ENCODE measurements at places on chromosomes 1 and 21.

GRCh38 chr1:55481634-55482033 is 266.5 kb upstream of the USP24 start:
- DNase-seq, result no peak

DNA sequence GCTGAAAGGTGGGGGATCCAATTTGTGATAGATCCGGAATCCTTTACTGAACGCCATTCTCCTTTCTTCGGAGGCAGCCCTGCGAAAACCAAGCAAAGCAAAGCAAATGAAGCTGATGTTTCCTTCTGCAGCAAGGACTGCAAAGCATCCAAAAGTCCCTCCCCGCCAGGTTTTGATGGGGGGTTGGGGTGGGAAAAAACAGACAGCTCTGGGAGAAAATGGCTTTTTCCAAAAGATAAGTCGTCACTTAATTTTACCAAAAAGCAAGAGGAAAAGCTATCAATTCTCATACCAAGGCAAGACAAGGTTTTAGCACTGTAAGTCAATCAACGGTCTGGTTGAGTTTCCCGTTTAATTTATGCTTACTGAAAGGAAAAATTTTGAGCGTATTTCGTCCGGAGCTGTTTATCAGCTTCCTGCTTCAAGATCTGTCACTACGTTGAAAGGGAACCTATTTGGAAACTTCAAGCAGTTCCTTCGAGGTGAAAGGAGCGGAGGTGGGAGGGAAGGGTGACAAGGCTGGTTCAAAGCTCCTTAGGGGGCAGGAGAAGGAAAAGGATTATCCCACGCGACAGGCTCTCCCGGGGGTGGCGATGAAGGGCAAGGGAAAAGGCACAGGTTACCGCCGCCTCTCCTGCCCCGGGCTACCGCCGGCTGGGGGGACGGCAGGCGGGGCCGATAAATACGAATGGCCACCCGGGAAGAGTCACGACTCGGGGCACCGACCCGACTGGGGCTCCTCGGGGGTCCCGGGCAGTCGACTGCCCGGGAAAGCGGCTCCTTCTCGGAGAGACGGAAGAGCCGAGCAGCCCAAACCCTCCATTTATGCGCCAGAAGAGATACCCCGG is 750 bp downstream of the SYNJ1 start:
- no peak for DNase-seq

DNA sequence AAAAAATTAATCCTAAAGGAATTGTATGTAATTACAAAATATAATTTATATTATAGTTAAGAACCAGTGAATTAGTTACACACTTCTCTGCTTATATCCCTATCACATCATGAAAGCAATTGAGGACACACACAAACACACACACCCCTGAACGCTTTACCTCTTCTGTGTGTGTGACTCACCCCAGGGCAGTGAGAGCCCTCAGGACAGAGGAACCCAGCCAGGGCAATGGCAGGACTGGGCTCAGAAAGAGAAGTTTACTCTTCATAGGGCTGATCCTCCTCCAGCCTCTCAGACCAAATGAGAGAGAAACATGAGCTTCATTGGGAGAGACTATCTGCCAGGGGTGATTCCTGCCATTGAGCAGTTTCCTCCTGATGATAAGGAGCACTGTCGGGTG is 38.1 kb downstream of the SLC44A3 start:
- DNase-seq, result no peak

GRCh38 chr1:2411801-2412394 is 466 bp downstream of the PEX10 start:
- DNase-seq, result no peak

GRCh38 chr1:19780267-19780877 is 19.3 kb downstream of the TMCO4 start:
- no peak for DNase-seq

- no peak for DNase-seq
Measured at GRCh38 chr1:214584805-214585766, 17.9 kb upstream of the CENPF start.

GRCh38 chr1:174726167-174726879 is 273.4 kb upstream of the CACYBP start:
- DNase-seq, result no peak

DNA sequence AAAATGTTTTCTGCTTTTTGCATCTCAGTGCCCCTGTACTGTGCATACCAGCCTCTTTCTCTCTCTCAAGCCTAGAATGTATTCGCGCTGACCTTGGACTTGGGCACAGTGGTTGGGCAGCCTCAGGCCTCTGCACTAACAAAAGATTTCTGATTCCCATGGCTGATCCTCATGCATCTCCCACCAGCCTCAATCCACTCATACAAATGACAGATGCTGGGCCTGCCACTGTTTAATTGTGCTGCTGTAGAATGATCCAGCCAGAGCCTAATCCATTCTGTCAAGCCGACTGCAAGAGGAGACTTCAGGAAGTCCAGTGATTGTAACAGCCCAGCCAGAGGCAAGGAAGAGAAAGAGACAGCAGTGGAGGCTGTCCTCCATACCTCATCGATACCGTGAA is 180.8 kb downstream of the ASTN1 start:
- DNase-seq, result no peak

DNA sequence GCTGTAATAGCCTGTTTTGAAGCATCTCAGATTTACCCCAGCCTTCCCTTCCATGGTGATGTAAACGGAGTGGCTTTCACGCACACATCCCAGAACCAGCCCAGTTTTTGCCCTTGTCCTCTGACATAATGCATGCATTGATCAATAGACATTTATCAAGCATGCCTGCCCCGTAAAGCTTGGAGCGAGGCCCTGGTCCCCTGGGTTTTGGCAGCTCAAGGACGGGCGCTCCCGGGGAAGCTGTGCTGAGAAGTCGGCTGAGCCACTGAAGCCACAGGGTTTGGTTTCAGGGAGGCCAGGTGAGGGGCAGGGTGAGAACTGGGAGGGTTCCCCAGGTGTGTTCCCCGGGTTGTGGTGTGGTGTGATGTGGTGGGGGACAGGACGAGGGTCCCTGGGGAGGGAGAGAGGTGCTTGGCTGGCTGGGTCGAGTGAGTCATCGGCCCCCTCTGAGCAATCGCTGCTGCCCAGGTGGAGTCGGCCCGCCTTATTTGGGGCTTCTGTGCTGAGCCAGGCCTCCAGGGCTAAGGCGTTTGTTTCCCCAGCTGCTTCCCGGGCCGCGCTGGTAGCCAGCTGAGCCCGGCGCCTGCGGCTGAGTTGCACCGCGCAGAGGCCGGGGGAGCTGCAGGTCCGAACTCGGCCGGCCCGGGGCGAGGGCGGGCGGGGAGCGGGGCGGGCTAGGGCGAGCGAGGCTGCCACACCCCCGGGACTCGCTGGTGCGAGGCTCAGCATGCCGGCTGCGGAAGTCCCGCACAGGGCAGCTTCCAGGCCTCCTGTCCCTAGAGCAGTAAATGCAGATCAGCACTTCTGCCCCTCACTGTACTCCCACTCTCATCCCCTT is 23.6 kb downstream of the ATP2B4 start:
- peak; percentile 49 for DNase-seq

DNA sequence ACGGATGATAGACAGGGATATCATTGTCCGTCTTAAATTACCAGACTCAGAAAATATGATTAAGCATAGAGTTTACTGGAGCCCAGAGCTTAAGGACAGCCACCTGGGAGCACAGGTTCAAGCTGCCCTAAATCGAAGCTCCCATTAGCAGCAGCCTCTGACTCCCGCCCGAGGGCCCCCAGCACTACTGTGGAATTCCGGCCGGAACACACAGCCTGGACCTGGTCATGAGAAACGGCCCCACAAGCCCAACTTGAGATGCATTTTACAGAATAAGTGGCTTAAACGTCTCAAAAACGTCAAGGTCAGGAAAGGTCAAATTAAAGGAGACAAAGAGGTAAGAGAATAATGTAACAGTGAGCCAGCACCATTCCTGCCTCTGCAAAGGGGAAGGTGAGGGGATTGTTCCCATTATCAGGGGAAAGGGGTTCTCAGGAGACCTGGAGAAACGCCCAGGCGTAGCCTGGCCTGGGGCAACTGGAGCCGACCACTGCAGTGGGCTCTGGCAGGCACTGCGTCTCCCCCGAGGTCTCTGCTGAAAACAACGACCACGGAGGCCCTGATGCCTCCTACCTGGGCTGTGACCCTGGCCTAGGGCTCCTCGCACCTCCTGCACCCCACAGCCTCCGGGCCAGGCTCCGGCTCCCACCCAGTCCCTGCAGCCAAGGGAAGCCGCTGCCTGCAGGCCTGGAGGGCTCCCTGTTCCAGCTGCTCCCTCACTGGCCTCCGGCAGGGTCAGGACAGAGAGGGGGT is 11.5 kb upstream of the COL6A1 start:
- DNase-seq, result no peak

DNA sequence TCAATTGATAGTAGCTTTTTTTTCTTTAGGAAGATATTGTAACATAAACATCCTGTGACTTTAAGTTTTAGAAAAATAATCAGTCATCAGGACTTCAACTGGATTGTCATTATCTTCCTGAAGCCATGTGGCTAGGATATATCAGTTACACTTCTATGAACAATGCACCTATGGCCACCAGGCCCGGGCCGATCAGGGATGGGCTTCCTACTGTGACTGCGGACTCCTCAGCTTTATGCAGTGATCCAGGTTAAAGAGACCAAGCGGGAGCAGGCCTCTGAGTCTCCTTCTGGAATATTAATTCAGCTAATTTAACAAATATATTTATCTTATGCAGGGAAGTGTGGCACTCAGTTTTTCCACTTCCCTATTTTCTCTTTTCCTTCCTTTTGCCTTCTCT is 200.6 kb downstream of the ADGRL2 start:
- no peak for DNase-seq
